ENCODE measurements at places on chromosomes 5 and 9. TPM values are rescaled to one million over a fixed set of nuclear protein-coding genes. Genes with fewer than 3 reads are reported as not detected.

The FST gene
- total RNA-seq, result 14.0 TPM

The PFN3 gene
- not detected for total RNA-seq

The CTXN3 gene
- not detected for total RNA-seq

The HSPB3 gene
- 1.3 TPM for total RNA-seq

The AGXT2 gene
- not detected for total RNA-seq

The SNCB gene
- not detected for total RNA-seq

The SVEP1 gene
- 11.1 TPM for total RNA-seq

The CER1 gene
- not detected for total RNA-seq

The HTR1A gene
- not detected for total RNA-seq

The ALAD gene
- total RNA-seq, result 40.2 TPM

The ZFYVE16 gene
- total RNA-seq, result 15.1 TPM

The DMRT3 gene
- total RNA-seq, result not detected

GRCh38 chr9:26685818-26686217, 206.8 kb downstream of the CAAP1 start:
- no peak for DNase-seq

DNA sequence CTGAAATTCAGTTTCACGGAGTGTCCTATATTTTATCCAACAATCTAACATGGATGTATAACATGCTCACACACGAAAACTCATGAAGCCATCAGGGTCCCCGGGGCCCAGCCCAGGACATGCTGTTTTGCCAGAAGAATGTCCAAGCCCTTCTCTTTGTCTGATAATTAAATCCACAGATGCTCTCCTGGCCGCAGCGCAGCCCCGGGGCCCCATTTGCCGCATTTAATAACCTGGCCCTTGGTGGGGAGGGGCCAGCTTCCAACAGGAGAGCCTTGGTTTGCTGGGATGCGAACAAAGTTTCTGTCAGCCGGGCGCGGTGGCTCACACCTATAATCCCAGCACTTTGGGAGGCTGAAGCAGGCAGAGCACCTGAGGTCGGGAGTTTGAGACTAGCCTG, 30.0 kb downstream of the PLPP7 start:
- no peak for DNase-seq

GRCh38 chr9:119453980-119454379, 84.7 kb upstream of the BRINP1 start:
- no peak for DNase-seq

DNA sequence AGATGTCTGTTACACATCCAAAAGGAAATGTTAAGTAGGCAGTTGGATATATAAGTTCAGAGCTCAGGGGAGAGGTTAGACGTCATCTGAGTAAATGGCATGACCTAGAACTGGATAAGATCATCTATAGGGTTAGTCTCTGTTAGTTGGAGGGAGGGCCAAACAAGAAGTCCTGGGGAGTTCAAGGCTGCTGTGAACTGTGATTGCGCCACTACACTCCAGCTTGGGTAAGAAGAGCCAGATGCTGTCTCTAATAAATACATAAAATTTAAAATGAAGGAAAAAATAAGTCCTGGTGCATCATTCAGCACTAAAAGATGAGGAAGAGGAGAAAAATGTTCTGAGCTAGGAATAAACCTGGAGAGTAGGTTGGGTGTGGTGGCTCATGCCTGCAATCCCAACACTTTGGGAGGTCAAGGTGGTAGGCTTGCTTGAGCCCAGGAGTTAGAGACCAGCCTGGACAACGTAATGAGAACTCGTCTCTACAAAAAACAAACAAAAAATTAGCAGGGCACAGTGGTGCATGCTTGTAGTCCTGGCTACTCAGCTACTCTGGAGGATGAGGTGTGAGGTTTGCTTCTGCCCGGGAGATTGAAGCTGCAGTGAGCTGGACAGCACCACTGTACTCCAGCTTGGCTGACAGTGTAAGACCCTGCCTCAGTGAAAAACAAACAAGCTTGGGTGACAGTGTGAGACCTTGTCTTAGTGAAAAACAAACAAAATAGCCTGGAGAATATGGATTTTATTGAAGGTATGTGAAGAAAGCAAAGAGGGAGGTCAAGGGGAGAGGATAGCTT, 123.6 kb downstream of the ACTBL2 start:
- no peak for DNase-seq

- DNase-seq, result no peak
Measured at GRCh38 chr5:31574772-31575171, 42.7 kb downstream of the C5orf22 start.

- no peak for DNase-seq
Measured at GRCh38 chr5:75690669-75691068, 26.6 kb downstream of the POC5 start.

GRCh38 chr5:40823459-40823858, 11.6 kb downstream of the RPL37 start:
- DNase-seq, result no peak

DNA sequence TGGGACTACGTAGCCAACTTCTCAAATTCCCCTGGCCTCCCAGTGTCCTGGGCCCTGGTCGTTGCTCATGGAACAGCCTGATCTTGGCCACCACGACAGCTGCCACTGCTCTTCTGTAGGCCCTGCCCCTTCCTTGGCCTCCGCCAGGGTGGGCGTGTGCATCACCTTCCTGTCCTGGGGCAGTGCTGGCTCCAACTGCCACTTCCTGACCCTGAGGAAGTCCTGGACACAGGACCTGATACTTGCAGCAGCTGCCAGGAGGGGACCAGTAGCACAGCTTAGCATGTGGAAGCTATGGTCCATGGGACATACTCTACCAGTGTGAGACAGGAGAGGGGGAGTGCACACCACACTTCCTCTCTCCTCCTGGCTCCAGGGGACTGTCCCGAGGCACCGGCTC, 145.2 kb downstream of the TENT4A start:
- no peak for DNase-seq

DNA sequence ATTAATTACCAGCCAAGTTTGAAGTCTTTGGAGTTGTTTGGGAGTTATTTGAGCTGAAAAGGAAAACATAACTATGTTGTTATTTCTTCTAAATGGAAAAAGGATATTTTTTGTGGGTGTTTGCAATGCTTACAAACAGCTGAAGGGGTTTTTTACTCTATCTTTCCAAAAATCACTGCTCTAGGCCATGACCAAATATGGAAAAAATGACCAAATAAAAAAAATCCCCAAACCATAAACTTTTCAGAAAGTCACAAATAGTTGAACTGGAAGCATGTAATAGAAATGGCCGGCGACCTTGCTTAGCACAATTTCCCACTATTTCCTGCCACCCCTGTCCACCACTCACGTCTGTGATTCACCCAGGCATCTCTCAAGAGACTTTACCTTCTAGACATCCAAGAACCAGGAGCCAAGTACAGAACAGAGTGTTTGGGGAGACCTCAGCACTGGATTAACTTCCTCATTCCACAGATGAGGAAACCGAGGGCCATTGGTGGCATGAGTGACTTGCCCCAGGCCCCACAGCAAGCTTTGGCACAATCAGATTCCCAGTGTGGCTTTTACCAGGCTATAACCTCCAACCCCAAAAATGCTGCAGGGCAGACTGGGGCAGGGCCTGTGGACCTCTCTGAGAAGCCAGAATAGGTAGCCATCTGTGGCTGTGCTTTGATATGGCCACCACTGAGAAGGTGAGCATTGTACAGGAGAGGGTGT, 84.5 kb downstream of the NRG2 start:
- no peak for DNase-seq

GRCh38 chr9:107638521-107639310, 149.1 kb upstream of the KLF4 start:
- DNase-seq, result peak; percentile 76

- peak; percentile 80 for DNase-seq
Measured at GRCh38 chr5:141515946-141516671, 27.2 kb downstream of the PCDHGC5 start.

- no peak for DNase-seq
Measured at GRCh38 chr5:131973089-131973712, 27.7 kb upstream of the MEIKIN start.

GRCh38 chr5:173392-174290, 17.7 kb upstream of the LRRC14B start:
- DNase-seq, result no peak

DNA sequence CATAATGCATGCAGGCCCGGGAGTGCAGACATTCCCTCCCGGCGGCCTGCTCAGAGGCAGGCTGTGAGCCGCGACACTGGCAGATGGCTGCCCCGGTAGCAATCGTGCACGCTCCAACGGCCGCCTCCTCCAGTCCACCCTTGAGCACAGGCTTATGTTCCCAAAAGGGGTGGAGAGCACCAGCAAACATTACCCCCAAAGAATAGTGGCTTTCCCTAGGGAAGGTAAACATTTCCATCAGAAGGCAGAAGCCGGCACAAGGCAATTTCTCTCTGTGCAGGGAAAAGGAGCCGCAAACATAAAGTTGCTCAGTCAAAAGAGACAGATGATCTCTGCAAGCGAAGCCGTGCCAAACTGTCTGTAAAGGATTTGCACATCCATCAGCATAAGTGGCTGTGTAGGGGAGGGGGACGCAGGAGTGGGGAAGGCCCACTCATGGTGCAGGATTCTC, 92.5 kb downstream of the SIL1 start:
- DNase-seq, result peak; percentile 74

DNA sequence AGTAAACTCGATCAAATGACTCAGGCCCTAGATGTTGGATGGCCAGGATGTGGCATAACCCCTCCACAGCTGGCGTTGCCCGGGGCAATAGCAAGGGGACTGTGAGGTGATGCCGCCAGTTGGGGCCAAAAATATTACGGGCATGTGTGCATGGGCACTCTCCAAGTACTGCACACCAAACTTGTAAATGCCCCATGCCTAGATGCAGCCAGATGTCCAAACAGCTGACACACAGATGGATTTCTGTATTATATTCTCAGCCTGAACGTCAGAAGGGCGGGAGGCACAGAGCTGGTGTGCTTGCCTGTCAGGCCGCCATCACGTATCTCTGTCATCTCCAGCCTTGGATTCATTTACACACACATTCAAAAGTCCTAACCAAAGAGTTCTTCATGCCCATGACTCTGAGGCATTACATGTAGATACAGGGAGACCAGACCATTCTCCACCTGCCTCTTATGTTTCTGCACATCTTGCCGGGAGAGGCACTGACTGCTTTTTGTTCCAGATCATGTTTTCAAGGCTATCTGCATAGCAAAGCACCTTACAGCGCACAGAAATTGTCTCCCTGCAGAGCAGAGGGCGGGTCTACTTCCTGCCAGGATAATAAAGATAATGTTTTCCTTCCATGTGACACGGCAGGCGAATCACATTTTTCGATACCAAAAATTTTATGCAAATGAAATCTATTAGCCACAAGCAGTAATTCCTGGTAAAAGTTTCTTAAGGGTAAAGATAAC, 200.9 kb upstream of the ADAMTS16 start:
- no peak for DNase-seq

DNA sequence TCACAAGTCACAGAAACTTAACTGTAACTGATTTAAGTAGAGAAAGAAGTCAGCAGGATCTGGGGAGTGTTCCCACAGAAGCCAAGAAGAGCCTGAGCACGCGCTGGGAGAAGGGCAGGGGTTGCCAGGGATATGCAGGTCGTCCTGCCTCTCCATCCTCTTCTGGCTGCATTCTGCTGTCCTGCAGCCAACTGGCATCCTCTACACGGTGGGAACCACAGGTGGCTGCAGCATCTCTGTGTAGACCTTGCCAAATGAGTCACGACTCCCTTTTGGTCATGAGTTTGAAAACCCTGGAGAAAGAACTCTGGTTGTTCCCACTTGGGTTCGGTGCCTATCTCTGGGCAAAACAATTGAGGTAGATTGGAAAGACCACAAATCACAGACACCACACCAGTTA, 38.4 kb upstream of the PCA3 start:
- DNase-seq, result no peak

DNA sequence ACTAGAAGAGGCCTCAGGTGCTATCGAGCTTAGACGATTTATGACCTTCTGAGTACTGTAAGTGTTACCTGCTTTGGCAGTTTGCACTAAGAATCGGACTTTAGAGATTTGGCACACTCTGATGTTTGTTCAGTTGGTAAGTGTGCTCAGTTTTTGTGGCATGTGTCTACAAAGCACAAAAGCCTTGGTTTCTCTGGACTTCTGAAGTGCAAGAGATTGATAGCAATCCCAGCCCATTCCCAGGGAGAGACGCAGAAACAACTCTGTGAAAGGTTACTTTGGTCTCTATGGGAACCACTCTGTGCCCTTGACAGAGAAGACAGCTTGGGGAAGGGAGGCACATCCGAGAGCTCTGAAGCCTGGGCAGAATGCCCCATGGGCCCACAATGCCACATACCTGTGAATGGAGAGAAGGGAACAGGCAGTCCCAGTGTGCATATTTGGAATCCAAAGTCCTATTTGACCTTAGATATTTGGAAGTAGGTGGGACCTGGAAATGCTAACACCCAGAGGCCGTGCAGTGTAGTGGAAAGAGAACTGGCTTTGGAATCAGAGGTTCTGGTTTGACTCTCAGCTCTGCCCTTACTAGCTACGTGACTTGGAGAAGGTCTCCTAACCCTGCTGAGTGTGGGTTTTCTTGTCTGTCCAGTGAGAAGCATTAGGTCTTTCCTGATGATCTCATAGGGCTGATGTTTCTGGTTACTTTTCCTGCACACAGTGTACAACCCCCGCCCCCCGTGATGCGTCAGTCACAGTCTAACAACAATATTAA, 194.3 kb upstream of the VLDLR start:
- DNase-seq, result no peak

GRCh38 chr5:143345671-143346440, 57.6 kb downstream of the NR3C1 start:
- DNase-seq, result no peak

DNA sequence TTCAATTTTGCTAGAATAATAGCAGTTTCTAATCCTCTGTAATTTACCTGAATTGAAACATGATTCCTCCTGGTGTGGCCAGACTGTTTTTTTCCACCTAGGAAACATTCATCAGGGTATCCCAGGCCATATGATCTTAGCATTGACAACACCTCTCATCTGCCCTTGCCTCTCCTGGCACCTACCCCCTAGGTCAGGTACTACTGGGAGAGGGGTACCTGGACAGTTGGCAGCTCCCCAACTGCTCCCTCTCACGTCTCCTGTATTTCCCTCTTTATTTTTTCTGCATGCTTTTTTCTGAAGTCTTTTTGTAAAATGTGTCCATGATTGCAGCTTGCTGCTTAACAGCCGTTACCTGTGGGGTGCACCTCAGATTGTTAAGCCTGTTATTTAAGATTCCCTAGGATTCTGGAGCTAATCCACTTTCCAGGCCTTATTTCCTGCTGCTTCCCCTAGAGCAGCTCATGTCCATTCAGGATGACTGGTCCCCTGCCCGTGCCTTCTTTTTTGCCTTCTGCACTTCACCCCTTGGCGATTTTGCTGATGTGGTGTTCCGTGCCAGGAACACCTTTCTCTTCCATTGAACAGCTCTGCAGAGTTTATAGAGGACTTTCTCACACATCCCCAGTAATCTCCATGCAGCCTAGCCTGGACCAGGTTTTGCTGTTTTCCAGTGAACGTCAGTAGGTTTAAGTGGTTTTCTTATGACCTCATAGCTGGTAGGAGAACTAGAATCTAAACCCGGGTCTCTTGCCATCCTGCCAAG, 33.6 kb downstream of the SNX30 start:
- DNase-seq, result no peak

GRCh38 chr5:138472353-138472752, 7.1 kb downstream of the EGR1 start:
- no peak for DNase-seq

- DNase-seq, result no peak
Measured at GRCh38 chr5:50856401-50857119, 190.1 kb downstream of the PARP8 start.

GRCh38 chr5:102795526-102795925, 40.4 kb downstream of the PAM start:
- DNase-seq, result no peak

- no peak for DNase-seq
Measured at GRCh38 chr5:10250806-10251276, 761 bp downstream of the CCT5 start.

- DNase-seq, result no peak
Measured at GRCh38 chr5:957748-958485, 50.7 kb upstream of the NKD2 start.

GRCh38 chr9:11537566-11537965, 924.8 kb upstream of the PTPRD start:
- no peak for DNase-seq
